Stimulated activated CD8-positive, alpha-beta memory T cell treated with anti-CD3 and anti-CD28 coated beads, Interleukin-2, amount 100 ng/mL, for 1 hour (primary cell): ENCODE measurements at places on chromosomes 2 and 18.

- DNase-seq: no peak
These were observed 8.2 kb upstream of the GPR17 start for GRCh38 chr2:127637725-127638252.

GRCh38 chr2:224572338-224572737 is 12.8 kb downstream of the CUL3 start:
- no peak for DNase-seq

DNA sequence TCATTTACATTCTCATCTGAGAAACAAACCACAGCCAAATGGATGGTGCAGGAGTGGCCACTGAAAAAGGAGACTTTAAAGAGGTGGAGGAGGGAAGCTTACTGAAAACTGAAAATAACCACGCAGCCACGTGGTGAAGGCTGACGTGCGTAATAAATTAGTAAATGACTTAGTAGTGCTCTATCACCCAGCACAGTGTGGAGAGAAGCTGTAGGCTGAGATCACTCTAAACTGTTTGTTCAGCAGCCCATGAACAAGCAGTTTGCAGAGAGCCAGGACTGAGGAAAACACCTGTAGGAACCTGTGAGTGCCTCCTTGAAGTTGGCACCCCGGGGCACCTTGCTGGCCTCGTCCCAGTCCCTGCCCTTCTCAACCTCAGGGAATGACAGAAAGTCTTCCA is 193.0 kb downstream of the TXNL1 start:
- DNase-seq: no peak

GRCh38 chr2:69386360-69386759 is 667 bp downstream of the GFPT1 start:
- no peak for DNase-seq

DNA sequence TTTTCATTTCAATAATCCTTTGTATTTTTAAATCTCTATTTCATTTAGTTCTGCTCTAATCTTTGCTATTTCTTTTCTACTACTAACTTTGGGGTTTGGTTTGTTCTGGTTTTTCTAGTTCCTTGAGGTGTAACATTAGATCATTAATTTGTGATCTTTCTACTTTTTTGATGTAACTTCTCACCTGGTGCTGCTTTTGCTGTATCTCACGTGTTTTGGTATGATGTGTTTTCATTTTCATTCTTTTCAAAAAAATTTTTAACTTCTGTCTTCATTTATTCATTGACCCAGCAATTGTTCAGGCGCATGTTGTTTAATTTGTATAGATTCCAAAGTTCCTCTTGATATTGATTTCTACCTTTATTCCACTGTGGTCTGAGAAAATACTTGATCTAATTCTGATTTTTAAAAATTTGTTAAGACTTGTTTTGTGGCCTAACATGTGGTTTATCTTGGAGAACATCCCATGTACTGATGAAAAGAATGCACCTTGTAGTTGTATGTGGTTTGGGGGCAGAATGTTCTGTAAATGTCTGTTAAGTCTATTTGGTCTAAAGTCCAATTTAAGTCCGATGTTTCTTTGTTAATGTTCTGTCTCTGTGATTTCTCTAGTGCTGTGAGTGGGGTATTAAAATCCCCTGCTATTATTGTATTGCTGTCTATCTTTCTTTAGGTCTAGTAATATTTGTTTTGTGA is 17.3 kb upstream of the MALT1 start:
- no peak for DNase-seq

- DNase-seq: no peak
These were observed 77.4 kb downstream of the DYSF start for GRCh38 chr2:71530641-71531332.

- DNase-seq: no peak
These were observed 1.3 kb downstream of the LRRTM1 start for GRCh38 chr2:80303006-80303908.
